Caki2 (cell line): ENCODE measurements at places on chromosomes 4 and X.

DNA sequence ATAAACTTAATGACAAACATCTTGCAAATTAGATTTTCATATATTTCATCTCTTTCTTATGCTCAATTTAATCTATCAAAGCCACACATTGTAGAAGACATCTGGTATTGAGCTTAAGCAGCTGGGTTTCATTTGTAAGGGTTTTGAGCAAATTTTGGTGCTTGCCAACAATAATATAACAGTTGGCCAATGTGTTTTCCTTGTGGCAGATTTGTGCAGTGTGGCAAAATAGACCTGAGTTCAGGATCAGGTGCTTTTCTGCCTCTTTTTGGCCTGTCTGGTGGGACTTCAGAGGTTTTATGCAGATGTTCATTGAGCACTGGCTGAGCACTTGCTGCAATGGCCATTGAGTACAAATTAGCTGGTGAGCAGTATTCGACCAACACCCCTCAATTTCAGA lies 301.9 kb downstream of the BMPR1B start:
- no peak for DNase-seq

- DNase-seq: no peak
Measured at GRCh38 chr4:63492515-63492914, 916.7 kb downstream of the TECRL start.

DNA sequence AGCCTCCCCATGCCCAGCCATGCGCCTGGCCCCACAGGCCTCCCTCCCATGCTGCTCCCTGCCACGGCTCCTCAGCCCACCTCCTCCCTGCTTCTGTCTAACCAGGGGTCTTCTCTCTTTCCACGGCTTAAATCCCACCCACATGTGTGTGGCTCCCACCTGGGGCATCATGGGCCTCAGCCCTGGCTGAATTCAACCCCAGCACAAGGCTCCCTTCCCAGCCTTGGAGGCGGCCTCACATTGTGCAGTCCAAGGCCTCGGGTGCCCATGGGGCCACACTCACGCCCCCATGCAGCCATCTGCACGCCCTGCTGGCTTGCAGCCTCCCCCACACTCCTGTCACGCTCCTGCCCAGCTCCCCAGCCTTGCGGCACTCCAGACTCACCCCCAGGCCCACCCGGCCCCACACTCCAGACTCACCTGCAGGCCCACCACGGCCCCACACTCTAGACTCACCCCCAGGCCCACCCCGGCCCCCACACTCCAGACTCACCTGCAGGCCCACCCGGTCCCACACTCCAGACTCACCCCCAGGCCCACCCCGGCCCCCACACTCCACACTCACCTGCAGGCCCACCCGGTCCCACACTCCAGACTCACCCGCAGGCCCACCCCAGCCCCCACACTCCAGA lies 27.0 kb downstream of the MAEA start:
- no peak for DNase-seq

- DNase-seq: peak; percentile 40
Measured at GRCh38 chrX:120790118-120790517, 85.5 kb downstream of the CT47B1 start.

DNA sequence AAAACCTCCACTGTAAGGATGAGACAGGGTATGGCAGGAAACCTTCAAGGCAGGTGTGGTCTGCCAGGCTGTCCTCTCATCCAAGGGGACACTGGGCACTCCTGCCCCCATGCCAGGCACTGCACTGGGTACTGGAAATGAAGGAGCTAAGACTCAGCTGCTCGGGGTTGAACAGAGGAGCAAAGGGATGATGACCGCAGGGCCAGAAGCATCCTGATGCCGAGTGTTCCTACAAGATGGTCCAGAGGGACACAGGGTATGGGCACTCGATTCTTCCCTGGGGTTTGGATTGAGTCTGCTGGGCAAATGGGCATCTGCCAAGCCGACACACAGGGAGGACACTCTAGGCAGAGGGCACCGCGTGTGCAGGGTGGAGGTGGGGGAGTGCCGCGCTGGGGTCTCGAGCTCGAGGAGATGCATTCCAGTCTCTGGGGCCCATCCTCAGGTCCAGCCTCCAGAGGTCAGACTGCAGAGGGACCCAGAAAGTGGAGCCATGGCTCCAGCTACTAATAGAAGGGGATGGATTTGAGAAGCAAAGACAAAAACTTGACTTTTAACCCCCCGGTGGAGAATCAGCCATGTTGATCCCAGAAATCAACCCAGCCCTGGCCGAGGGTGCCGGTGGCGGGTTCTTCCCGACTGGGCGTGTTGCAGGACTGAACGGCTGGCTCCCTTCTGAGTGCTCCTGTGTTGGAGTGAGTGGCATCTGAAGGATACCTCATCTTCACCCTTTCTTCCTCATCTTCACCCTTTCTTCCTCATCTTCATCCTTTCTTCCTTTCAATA lies 247.0 kb downstream of the AFAP1 start:
- DNase-seq: no peak

DNA sequence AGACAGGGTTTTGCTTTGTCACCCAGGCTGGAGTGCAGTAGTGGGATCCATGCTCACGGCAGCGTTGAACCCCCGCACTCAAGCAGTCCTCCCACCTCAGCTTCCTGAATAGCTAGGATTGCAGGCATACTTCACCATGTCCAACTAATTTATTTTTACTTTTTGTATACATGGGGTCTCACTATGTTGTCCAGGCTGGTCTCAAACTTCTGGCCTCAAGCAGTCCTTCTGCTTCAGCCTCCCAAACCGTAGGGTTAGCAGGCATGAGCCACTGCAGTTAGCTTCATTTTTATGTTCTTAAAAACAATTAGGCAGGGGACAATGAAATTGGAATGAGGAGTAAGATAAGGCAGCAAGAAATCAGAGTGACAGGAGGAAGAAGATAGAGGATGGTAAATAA lies 50.5 kb downstream of the RAP1GDS1 start:
- DNase-seq: no peak
